ENCODE measurements at places on chromosomes 1 and 21. TPM values are rescaled to one million over a fixed set of nuclear protein-coding genes. Genes with fewer than 3 reads are reported as not detected.

LENEP gene
- 0.72 TPM for total RNA-seq

- no peak for DNase-seq
These were observed 62.2 kb downstream of the CAPZB start for GRCh38 chr1:19423130-19423529.

DNA sequence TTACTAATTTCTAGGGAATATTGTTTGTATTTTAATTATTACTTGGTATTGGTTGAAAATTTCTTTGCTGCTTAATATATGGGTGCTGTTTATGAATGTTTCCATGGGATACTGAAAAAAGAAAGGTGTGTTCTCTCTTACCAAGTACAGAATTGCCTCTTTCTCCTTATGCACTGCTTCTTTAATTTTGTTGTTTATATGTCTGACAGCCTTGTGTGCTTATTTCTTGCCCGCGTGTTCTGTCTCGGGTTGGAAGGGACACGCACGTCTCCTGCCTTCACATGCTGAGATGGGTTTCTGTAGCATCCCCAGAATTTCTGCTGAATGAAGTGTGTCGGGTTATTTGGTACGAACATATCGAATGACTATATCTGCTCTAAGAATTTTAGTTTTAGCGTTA, 51.1 kb downstream of the AGPAT3 start:
- DNase-seq = no peak

MAP3K21 gene
- 0.17 TPM for total RNA-seq

ANGPTL3 gene
- total RNA-seq = not detected

DNA sequence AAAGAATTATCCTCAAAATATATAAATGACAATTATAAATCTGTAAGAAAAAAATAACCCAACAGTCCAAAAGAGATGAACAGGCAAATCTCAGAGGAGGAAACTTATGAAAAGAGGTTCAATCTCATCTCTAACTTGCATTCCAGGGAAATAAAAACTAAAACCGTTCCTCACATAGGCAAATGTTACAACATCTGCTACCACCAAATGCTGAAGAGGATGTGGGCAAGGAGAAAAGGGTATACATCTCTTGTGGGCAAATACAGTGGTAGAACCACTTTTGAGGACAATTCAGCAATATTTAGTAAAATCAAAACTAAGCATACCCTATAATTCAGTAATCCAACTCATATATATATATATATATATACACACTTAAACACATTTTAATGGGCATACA, 33.7 kb upstream of the SGIP1 start:
- no peak for DNase-seq

OR11L1 gene
- not detected for total RNA-seq

PADI3 gene
- total RNA-seq = not detected
